Activated CD8-positive, alpha-beta memory T cell treated with anti-CD3 and anti-CD28 coated beads for 24 hours (primary cell): ENCODE measurements at places on chromosomes 3 and 15.
A peak's percentile ranks its signal among the peaks of the same experiment; 100 is the strongest.

DNA sequence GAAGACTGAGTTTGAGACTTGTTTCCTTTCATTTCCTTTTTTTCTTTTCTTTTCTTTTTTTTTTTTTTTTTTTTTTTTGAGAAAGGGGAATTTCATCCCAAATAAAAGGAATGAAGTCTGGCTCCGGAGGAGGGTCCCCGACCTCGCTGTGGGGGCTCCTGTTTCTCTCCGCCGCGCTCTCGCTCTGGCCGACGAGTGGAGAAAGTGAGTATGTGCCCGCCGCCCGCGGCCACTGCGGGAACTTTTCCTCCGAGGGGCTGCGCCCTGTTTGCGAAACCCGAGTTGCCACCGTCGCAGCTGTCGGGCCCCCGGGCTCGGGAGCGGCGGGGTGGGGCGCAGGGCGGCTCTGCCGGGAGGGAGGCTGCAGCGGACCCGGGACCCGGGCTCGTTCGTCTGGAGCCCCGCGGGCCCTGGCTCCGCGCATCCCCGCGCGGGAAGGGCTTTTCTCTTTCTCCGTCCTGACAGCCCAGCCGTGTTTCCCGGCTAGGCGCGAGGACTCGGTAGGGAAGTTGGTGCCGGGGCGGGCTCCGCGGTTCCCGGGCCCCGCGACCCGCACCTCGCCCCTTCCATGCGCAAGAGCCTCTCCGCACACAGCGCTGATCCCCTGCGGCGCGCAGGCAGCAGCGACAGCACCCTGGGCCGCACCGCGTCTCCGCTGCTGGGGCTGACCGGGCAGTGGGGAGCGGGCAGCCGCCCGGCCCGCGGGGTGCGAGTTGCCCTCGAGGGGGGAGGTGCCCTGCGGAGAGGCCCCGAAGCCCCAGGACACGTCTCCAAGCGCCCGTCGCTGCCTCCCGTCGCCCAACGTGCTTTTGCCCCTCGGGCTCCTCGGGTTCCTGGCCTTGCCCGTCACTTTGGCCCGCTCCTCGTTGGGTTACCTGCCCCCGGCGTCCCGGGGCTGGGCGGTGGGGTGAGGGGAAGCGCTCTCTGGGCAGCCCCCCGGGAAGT is 1.4 kb downstream of the IGF1R start:
- peak; percentile 78 for DNase-seq

DNA sequence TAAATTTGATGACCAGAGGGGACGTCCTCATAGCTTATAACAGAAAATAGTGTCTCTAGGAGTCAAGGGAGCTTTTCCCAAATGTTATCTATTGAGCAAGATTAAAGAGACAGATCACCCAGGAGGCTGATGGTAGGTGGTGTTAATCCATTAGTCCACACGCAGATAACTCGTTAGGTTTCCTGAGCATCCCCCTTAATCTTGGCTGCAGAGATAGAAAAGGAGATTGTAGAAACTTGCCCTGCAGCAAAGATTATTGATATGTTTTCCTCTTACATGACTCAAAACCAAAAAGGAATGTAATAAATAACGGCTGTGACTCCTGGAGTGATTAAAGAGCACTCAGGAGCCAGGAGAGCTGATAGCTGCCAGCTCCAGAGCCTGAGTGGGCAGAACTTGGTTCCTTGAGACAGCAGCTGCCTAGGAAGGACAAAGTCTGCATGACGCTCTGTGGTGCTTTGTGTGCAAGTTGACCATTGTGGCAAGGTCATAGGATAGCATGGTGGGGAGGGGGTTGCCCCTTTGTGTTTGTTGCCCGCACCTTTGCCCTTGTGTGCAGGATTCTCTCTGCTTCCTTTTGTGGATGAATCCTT is 234.8 kb downstream of the PTPRG start:
- DNase-seq = no peak

DNA sequence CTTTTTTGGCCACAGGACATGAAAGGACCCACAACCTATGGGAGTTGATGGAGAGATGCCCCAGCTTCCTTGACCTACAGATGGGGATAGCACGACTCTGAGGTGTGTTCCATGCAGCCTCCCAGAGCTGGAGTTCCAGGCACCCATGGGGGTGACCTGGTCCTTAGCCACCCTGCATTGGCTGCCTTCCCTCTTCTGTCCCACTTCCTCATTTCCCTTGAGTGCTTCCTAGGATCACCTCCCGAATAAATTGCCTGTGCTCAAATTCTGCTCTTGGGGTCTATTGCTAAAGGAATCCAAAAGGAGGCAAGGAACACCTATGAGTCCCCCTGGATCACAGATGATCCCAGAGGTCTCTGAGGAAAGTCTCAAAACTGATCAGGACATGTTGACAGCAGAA is 24.7 kb upstream of the VIPR1 start:
- no peak for DNase-seq

GRCh38 chr3:155101398-155101797 is 21.3 kb downstream of the MME start:
- DNase-seq = no peak

- no peak for DNase-seq
Measured at GRCh38 chr3:53695324-53695690, 150.9 kb downstream of the CHDH start.

DNA sequence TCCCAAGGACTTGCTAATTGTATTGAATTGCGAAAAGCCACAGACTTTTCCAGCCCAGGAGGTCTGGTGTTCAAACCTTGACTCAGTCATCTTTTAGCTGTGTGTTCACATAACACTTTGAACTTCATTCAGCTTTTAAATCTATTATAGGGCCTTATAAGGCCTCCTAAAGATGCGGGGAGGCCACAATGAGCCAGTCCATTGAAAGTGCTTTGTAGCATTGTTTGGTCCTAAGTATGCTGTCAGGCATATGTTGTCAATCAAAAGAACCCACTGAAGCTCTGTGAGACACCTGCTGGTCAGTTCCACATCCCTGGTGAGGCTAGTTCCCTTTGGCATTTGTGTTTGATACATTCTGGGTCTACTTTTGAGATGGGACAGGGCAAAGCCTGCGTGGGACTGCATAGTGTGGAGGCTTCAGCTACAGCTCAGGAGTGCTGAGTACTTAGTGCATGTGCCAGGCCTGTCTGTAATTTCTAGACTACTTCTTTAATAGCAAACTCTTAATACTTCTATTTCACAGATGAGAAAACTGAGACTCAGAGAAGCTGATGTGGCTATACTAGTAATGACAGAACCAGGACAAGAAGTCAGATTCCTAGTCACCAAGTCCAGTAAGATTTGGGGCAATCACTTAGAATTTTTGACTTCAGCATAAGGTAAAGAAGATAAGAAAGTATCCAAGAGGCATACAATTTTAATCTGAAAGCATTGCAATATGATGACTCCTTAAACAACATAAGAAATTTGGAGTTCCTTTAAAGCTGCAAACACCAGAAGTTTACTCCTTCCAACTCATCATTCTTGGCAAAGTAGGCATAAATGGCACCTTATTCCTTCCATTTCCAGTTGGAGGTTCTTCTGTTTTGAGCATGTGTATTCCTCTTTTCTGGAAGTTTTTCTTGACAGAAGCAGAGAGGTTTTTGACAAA is 213.0 kb downstream of the PDCD6IP start:
- no peak for DNase-seq

DNA sequence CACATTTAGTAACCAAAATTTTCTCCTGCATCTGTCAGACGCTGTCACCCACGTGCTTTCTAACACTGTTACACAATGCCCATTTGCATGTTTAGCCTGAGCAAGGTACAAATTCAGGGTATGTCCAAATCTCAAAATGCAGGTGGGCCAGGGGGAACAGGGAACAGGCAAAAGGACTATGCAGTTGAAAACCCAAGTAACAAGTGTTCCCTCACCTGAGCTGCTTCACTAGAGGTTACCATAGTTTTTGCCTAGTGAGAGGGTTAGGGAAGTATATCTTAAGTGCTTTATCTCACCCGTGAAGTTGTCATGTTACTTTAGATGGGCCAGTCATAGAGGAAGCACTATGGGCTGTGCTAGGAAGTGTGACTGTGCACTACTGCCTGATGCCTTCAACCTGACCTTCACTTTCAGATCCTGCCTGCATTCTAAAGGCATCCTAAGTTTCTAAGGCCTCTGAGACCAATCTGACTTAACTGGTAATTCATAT is 6.0 kb upstream of the TMEM87A start:
- DNase-seq = no peak

GRCh38 chr3:101926594-101927105 is 77.3 kb downstream of the NFKBIZ start:
- no peak for DNase-seq

DNA sequence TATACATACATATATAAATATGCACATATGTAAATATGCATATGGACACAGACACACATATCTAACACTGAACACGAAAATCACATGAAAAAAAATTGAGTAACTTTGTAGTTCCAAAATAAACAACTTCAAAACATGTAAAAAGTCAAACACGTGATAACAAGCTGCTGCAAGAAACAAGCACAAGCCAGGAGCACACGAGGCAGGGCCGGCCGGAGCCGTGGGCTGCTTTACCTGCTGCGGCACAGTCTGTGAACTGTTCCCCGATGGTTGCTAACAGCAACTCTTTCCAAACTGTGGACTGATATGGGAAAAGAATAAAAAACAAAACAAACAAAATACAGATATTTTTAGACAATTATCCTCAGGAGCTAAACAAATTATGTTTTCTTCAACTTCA is 31.6 kb downstream of the EIF4E3 start:
- no peak for DNase-seq

DNA sequence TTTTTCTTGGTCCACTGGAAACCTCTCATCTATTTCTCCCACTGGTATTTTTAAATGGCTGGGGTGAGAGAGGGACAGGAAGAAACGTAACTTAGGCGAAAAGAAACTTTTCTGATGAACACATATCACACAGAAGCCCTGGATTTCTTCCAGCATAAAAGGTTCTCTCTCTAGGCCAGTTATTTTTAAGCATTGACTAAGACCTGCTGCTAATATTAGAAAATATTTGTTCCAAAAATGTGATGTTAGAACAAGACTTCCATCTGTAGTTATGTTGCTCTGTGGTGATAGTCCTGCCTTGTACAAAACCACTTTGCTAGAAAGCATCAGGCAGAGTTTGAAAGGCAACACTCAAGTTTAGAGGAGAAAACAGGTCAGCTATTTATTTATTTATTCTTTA is 537.7 kb downstream of the MCTP2 start:
- no peak for DNase-seq

DNA sequence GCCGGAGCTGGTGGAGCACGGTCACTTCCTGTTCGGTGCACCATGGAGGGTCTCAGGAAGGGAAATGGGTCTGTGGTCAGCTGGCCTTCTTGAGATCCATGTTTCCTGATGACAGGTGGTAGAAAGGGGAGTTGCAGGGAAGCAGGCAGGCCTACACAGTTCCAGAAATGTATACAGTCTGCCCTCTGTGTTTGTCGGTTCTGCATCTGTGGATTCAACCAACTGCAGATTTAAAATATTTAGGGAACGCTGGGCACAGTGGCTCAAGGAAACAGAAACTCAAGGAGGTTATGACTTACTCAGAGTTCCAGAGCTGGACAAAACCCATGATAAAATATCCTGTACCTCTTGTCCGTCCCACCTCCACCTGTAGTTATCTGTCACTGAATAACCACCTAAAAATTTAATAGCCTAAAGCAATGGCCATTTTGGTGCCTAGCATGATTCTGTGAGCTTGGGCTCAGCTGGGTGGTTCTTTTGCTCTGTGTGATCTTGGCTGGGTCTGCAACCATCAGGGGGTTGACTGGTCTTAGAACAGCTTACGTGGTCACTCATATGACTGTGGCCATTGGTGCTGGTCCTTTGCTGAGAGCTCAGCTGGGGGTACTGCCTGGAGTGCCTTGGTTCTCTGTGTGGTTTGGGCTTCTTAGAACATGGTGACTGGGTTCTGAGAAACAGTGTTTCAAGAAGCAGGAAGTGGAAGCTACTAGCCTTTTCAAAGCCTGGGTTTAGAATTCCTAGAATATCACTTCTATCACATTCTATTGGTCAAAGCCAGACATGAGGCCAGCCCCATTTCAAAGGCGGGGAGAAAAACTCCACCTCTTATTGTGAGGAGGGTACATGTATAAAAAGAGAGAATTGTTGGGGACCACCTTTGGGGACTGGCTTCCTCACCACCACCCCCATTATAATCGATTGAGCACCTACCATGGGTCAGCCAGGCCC is 239.7 kb upstream of the BHLHE40 start:
- DNase-seq = peak; percentile 70

DNA sequence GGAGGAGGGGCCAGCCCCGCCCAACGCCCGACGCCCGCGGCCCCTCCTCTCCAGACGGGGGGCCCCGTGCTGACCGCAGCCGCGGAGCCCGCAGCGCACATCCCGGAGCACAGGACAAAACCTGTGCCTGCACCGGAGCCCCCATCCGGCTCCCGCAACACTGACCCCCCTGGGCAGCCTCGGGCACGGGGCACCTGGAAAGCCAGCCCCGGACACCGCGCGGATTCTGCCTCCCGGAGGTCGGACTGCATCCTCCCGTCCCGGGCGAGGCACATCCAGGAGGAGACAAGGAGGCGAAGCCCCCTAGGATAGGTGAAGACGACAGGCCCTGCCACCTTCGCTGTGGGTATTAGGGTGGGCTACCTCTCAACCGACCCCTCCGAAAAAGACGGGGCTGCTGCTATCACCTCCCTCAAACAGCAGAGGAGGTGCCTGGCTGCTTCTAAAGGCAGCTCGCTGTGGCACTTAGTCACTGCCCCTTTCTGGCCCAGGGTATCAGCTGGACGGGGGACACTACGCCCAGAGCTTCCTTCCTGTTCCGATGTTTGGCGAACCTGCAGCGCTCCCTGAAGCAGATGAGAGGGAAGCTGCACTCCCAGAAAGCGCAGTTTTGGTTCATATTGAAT is 10.6 kb downstream of the XXYLT1 start:
- DNase-seq = no peak

GRCh38 chr15:32888221-32888761 is 170.5 kb downstream of the GREM1 start:
- DNase-seq = no peak

GRCh38 chr15:85482894-85483293 is 102.5 kb downstream of the AKAP13 start:
- DNase-seq = no peak

- DNase-seq = no peak
Measured at GRCh38 chr3:186094271-186094670, 14.6 kb downstream of the ETV5 start.

DNA sequence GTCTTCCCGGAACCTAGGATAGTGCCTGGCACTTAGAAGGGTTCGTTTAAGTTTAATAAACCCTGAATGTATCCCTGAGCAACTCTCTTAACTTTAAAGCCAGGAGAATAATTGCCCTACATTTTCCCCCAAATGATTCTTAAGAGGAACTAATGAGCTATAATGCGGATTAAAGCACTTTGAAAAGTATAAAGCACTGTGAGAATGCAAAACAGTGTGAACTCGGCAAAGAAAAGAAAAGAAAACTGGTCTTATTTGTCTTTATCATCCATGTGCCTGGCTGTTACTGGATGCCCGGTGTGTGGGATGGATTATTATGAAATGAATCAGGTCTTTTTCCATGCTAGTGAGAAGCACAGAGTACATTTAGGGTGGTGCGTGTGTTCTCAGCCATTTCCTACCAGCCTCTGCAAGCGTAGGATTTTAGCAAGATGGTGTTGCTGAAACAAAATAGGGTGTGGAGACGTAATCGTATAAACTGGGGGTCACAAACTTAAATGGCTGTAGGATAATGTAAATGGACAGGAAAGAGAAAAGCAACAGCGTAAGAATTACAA is 983 bp downstream of the KBTBD12 start:
- DNase-seq = no peak
